ENCODE measurements at places on chromosomes 16 and 17.

DNA sequence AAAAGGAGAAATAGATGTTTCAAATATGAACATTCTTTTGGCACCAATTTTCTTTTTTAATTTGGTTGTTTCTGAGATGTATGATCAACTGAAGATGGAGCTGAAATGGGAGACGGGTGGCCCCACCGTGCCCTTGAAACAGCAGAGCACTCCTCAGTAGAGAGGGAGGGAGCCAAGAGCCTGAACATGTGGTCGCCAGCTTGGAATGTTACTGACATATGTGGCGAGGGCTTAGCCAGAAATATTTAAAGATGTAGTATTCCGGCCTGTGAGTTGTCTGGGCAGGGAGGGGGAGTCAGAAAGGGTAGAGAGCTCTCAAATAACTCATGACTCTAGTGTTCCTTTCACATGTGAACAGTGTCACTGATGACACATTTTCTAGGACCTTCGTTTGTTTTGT, 13.3 kb upstream of the MRC2 start:
- H3K4me1 ChIP-seq, result no peaks in the 10 kb centered on the region
- H3K27ac ChIP-seq, result no peak overlapping the region
- H3K36me3 ChIP-seq, result peaks cover 31% of the 10 kb centered on the region
- no peaks in the 10 kb centered on the region for H3K27me3 ChIP-seq
- no peak for DNase-seq
- no peak overlapping the region for H3K4me3 ChIP-seq

DNA sequence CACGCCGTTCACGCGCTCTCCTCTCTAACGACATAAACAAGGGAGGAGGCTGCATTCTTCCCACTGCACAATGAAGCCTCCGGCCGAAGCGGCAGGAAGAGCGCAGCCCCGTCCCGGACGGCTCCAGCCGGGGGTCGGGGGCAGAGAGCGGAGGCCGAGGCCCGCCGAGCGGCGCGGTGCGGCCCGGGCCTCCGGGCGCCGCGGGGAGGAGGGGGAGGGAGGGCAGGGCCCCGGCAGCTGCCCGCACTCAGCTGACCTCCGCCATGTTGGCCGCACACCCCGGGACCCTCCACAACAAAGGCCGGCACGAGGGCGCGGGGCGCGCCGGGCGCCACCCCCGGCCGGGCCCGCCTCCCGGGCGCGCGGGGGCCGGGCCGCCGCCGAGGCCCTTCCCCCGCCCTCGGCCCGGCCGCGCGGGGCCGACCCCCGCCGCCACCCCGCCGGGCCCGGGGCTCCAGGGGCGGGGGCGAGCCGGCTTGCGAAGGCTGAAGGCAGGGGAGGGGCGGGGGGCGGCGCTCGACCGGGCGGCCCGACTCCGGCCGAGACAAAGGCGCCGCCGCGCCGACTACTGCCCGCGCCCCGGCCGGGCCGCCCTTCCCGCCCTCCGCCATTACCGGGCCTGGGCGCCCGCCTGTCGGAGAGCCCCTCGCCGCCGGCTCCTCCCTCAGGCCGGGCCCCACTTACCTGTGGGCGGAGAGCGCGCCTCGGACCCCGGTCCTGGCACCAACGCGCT, 527 bp downstream of the SIAH1 start:
- peak overlapping the region; percentile 95 for H3K27ac ChIP-seq
- H3K4me1 ChIP-seq, result peaks cover 36% of the 10 kb centered on the region
- peak overlapping the region; percentile 97 for H3K4me3 ChIP-seq
- DNase-seq, result peak; percentile 33

- H3K4me1 ChIP-seq, result no peaks in the 10 kb centered on the region
- H3K36me3 ChIP-seq, result peaks cover 21% of the 10 kb centered on the region
- DNase-seq, result no peak
- H3K27ac ChIP-seq, result no peak overlapping the region
- no peak overlapping the region for H3K4me3 ChIP-seq
- no peaks in the 10 kb centered on the region for H3K27me3 ChIP-seq
These were observed 17.2 kb downstream of the CORO7 start for GRCh38 chr16:4399001-4399730.

- no peak for DNase-seq
- peak overlapping the region; percentile 20 for H3K27ac ChIP-seq
- peaks cover 28% of the 10 kb centered on the region for H3K4me1 ChIP-seq
- no peak overlapping the region for H3K4me3 ChIP-seq
These were observed 47.0 kb upstream of the GSG1L start for GRCh38 chr16:28110479-28110878.

DNA sequence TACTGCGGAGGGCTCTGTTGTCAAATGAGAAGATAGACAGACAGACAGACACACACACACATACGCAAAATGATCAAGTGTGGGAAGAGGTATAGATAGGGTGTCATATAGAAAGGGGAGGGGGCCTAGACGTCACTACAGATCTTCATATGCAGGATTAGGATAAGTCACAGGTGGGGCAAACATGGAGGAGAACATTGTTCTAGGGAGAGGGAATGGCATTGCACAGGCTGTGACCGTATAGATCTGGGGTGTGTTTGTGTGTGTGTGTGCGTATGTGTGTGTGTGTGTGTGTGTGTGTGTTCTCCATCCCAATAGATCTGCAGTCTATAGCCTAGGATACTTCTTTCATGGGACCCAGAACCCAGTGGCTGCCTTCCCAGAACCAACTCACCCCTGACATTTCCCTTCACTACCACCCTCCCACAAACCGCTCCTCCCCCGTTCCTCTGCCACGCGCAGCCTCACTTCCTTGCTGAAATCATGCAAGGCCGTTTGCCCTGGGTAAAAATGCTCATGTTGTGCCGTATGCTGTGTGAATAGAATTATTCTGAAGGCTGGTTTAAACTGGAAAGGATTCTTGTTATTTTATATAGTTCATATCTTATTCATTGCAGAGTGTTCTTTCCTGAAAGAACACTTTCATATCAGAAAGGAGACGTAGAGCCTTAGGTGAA, 50.5 kb upstream of the CCL1 start:
- H3K4me3 ChIP-seq, result no peak overlapping the region
- H3K27ac ChIP-seq, result peak overlapping the region; percentile 18
- no peak for DNase-seq
- no peaks in the 10 kb centered on the region for H3K36me3 ChIP-seq
- peaks cover 48% of the 10 kb centered on the region for H3K27me3 ChIP-seq
- H3K4me1 ChIP-seq, result peaks cover 13% of the 10 kb centered on the region

- H3K4me1 ChIP-seq, result peaks cover 18% of the 10 kb centered on the region
- H3K27me3 ChIP-seq, result no peaks in the 10 kb centered on the region
- peaks cover 12% of the 10 kb centered on the region for H3K36me3 ChIP-seq
- H3K4me3 ChIP-seq, result no peak overlapping the region
- peak overlapping the region; percentile 30 for H3K27ac ChIP-seq
These were observed 18.9 kb downstream of the CYB5D2 start for GRCh38 chr17:4161967-4162305.

DNA sequence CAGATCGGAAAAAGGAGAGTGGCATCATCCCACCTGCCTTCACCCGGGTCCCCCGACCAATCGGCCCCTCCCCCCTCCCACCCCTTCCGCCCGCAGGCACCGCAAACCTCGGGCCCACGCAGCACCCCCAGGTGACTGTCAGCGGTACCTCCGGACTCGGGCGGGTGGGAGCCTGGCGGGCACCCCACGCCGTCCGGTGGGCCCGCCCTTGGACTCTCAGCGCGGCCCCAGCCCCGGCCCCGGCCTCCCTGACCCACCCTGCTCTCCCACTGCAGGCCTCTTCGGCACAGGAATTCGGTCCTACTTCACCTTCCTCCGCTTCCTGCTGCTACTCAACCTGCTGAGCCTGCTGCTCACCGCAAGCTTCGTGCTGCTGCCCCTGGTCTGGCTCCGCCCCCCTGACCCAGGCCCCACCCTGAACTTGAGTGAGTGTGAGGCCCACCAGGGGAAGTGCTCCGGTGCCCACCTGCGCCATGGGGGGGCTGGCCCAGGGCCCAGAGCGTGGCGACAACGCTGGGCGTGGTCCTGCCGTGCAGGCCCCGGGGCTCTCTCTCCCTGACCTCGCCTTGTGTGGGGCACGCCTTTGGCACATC, 1.6 kb downstream of the TMC8 start:
- peak overlapping the region; percentile 83 for H3K27ac ChIP-seq
- H3K36me3 ChIP-seq, result peaks cover 39% of the 10 kb centered on the region
- no peaks in the 10 kb centered on the region for H3K27me3 ChIP-seq
- H3K4me1 ChIP-seq, result peaks cover 65% of the 10 kb centered on the region
- DNase-seq, result peak; percentile 65
- peak overlapping the region; percentile 86 for H3K4me3 ChIP-seq

DNA sequence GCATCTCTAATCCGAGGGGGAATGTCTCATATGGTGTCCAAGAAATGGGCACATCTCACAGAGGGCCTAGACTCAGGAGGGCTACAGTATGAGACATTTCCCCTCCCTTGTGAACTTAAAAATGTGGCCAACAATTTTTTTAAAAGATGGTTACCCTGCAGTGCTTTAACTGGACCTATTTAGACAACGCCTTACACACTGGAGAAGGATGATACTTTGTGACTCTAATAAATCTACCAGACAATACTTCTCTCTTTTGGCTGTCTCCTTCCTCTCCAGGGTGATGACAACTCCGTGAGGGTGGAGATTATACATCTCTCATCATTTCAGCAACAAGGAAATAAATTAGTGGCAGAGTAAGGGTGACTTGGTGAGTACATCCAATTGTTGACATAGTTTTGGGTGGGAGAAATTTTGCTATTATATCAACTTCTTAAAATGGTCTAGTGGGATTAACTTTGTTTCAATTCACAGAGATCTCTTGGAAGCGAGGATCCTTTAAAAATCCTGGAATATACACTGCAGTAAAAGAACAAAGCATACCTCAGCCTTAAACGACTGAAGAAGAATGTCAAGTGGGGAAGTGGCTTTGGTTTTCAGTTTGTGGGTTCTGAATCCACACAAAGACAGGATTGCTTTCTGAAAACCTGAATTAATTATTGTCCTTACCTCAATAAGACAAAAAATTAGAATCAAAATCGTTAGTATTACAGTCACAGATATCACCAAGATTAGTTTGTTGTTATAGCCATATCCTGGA, 89.8 kb downstream of the KPNA2 start:
- H3K4me3 ChIP-seq, result no peak overlapping the region
- H3K27ac ChIP-seq, result no peak overlapping the region
- peaks cover 15% of the 10 kb centered on the region for H3K36me3 ChIP-seq
- peaks cover 10% of the 10 kb centered on the region for H3K4me1 ChIP-seq
- no peak for DNase-seq

DNA sequence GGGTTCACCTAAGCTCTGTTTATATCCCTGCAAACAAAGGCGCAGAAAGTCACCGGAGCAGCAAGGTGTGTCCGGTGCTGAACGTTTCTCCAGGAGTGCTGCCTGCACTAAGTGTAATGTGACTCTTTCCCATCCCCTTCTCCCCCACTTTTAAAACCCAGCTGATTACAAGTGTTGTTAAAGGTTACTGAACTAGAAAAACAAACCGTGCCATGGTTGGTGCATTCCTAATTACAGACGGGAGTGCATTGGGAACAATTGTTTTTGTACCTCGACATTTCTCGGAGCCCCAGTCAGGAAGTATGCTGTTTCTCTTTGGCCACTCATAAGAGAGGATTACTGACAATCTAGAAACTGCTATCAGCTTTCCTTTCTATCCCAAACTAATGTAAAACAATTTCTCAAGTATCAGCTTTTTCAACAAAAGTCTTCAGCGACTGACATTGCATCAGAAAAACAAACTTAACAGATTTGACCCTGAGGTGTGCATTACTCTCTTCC, 441.0 kb upstream of the SALL1 start:
- DNase-seq, result no peak
- no peaks in the 10 kb centered on the region for H3K27me3 ChIP-seq
- H3K27ac ChIP-seq, result no peak overlapping the region
- no peak overlapping the region for H3K4me3 ChIP-seq
- no peaks in the 10 kb centered on the region for H3K4me1 ChIP-seq
- no peaks in the 10 kb centered on the region for H3K36me3 ChIP-seq

GRCh38 chr16:73347500-73348375, 299.8 kb upstream of the ZFHX3 start:
- no peak for DNase-seq
- H3K36me3 ChIP-seq, result no peaks in the 10 kb centered on the region
- H3K27me3 ChIP-seq, result peaks cover 1% of the 10 kb centered on the region
- H3K4me3 ChIP-seq, result no peak overlapping the region
- H3K4me1 ChIP-seq, result no peaks in the 10 kb centered on the region
- H3K27ac ChIP-seq, result no peak overlapping the region

DNA sequence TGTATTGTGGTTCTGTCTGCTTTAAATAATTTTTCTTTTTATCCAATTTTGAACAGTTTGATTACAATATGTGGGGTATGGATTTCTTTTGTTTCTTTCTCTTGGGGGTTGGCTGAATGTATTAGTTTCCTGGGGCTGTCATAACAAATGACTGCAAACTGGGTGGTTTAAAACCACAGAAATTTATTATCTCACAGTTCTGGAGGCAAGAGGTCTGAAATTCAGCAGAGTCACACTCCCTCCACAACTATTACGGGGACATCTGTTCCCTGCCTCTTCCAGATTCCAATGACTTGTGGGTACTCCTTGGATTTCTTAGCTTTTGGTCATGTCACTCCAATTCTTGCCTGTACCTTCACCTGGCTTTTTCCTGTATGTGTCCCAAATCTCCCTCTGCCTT, 23.7 kb downstream of the COX11 start:
- H3K27me3 ChIP-seq, result peaks cover 7% of the 10 kb centered on the region
- H3K36me3 ChIP-seq, result no peaks in the 10 kb centered on the region
- no peak overlapping the region for H3K27ac ChIP-seq

- H3K4me1 ChIP-seq, result no peaks in the 10 kb centered on the region
- H3K27ac ChIP-seq, result no peak overlapping the region
- peaks cover 1% of the 10 kb centered on the region for H3K36me3 ChIP-seq
- H3K27me3 ChIP-seq, result peaks cover 28% of the 10 kb centered on the region
These were observed 562 bp downstream of the PPL start for GRCh38 chr16:4936181-4936990.

- DNase-seq, result no peak
- no peak overlapping the region for H3K27ac ChIP-seq
- H3K4me3 ChIP-seq, result no peak overlapping the region
- no peaks in the 10 kb centered on the region for H3K4me1 ChIP-seq
These were observed 26.4 kb downstream of the DHX38 start for GRCh38 chr16:72120026-72120425.

GRCh38 chr17:4318596-4318995, 47.9 kb downstream of the UBE2G1 start:
- no peak for DNase-seq
- H3K27me3 ChIP-seq, result no peaks in the 10 kb centered on the region
- no peak overlapping the region for H3K27ac ChIP-seq
- H3K36me3 ChIP-seq, result peaks cover 1% of the 10 kb centered on the region

- DNase-seq, result no peak
- no peak overlapping the region for H3K27ac ChIP-seq
- peaks cover 25% of the 10 kb centered on the region for H3K36me3 ChIP-seq
These were observed 27.2 kb downstream of the PLCD3 start for GRCh38 chr17:45104907-45105624.

GRCh38 chr17:72125742-72126141, 4.9 kb downstream of the SOX9 start:
- H3K36me3 ChIP-seq, result peaks cover 2% of the 10 kb centered on the region
- no peak overlapping the region for H3K27ac ChIP-seq
- H3K4me3 ChIP-seq, result no peak overlapping the region
- DNase-seq, result no peak
- no peaks in the 10 kb centered on the region for H3K4me1 ChIP-seq

All from activated T-helper 1 cell treated with anti-CD3 and anti-CD28 coated beads, Interleukin-12 subunit alpha, Interleukin-12 subunit beta, Interleukin-2, Interleukin-4 antibody, amounts not matched to agents 30 ng/mL and 10 ng/mL and 1 ng/mL, durations not matched to agents 14 hours and 24 hours and 36 hours (primary cell).